ENCODE measurements at places on chromosomes 4 and X.

DNA sequence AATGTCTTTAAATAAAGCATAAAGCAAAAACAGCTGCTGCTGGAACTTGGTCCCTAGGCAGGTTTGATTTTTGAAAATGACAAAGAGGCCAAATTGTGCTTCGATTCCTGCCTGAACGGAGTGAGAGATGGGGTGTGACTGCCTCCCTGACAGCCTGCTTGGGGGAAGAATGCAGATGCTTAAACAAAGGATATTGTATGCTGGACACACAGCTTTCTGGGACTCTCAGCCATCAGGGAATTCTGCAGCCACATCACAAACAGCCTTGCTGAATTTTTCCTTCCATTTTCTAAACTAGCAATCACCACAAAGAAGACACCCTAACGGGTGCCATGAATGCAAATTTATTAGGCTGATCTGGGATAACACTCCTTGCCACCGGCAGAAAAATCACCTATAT lies 83.9 kb upstream of the CPEB2 start:
- H3K27ac ChIP-seq = no peak overlapping the region
- H3K27me3 ChIP-seq = no peaks in the 10 kb centered on the region
- peaks cover 12% of the 10 kb centered on the region for H3K4me1 ChIP-seq
- no peak for DNase-seq
- no peaks in the 10 kb centered on the region for H3K36me3 ChIP-seq

DNA sequence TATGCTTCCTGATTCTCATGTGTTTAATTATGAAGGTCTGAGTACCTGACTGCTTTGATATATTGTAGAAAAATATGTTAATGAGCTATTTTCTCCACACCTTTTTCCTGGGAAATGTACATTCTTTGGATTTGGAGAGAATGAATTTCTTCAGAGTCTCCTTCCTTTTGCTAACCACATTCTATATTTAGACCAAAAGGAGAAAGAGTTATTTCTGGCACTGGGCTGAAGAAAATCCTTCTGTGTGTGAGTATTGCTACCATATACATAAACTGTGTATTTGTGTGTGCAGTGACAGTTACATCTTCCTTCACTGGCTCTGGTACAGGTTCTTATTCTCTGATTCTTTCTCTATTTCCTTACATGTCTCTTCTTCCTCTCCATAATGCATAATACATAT lies 44.5 kb upstream of the PGRMC2 start:
- H3K4me3 ChIP-seq = no peak overlapping the region
- no peaks in the 10 kb centered on the region for H3K36me3 ChIP-seq
- H3K27me3 ChIP-seq = no peaks in the 10 kb centered on the region
- no peak for DNase-seq
- no peak overlapping the region for H3K27ac ChIP-seq

DNA sequence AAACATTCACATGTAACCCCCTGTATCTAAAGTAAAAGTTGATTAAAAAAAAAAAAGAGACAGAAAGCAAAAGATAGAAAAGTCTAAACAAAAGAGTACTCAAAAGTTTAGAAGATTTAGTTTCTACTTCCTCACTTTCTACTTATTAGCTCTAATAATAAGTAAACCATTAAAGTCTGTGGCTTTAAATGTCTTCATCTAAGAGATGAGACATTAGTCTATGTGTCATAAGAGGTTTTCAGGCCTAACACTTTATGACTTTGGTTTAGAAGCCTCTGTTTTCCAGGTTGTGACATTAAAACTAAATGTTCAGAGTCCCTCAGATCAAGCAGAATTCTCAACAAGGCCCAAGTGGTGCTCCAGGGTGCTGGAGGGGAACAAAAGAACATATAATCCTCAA lies 42.2 kb upstream of the GUCY1A1 start:
- H3K36me3 ChIP-seq = no peaks in the 10 kb centered on the region
- no peak overlapping the region for H3K4me3 ChIP-seq
- H3K27me3 ChIP-seq = no peaks in the 10 kb centered on the region
- no peaks in the 10 kb centered on the region for H3K4me1 ChIP-seq
- no peak for DNase-seq

DNA sequence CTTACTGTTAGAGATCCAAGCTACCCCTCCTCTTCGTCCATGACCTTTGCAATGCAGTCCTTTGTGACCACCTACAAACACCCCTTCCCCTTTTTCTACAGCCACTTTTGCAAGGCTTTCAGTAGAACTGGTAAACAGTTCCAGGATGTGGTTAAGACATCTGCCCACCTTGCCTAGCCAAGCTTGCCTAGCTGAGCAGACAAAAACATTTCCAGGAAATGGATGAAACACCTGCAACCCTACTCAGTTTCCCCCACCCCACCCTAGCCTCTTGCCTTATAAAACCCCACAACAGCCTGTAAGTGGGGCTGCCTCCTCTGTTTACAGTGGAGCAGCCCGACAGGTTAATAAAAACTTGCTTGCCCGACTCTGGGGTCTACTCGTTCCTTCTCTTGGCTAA lies 133.8 kb downstream of the ZC4H2 start:
- no peaks in the 10 kb centered on the region for H3K4me1 ChIP-seq
- no peak for DNase-seq
- H3K27me3 ChIP-seq = no peaks in the 10 kb centered on the region
- no peaks in the 10 kb centered on the region for H3K36me3 ChIP-seq

DNA sequence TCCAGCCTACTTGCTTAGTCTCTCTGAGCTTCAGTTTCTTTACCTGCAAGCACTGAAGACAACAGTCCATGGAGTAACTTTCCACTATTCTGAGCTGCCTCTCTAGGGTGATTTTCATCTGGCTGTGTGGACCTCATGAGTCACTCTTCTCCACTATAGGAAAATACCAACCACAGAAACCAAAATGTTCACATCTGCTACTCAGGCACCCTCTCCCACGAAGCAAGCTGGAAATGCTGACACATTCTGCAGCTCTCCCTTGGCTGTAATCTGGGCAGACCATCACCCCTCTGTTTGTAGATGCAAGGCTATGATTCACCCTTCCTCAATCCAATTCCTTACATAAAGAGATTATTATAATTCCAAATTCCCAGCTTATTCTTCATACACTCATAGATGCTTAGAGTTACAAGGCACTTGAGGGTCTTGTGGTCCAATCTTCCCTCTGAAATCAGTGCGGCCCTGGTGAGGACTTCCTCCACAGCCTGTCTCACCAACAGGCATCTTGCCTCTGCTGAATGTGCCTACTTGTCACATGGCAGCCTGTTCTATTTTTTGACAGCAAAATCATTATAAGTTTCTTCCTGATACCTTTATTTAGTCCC lies 97.0 kb upstream of the LNX1 start:
- no peaks in the 10 kb centered on the region for H3K4me1 ChIP-seq
- H3K36me3 ChIP-seq = no peaks in the 10 kb centered on the region
- DNase-seq = no peak
- no peaks in the 10 kb centered on the region for H3K27me3 ChIP-seq
- H3K27ac ChIP-seq = no peak overlapping the region
- no peak overlapping the region for H3K4me3 ChIP-seq

- H3K27me3 ChIP-seq = no peaks in the 10 kb centered on the region
- H3K27ac ChIP-seq = no peak overlapping the region
- H3K4me3 ChIP-seq = no peak overlapping the region
- H3K36me3 ChIP-seq = no peaks in the 10 kb centered on the region
- no peak for DNase-seq
These were observed 12.4 kb upstream of the NKX1-1 start for GRCh38 chr4:1418494-1419285.

DNA sequence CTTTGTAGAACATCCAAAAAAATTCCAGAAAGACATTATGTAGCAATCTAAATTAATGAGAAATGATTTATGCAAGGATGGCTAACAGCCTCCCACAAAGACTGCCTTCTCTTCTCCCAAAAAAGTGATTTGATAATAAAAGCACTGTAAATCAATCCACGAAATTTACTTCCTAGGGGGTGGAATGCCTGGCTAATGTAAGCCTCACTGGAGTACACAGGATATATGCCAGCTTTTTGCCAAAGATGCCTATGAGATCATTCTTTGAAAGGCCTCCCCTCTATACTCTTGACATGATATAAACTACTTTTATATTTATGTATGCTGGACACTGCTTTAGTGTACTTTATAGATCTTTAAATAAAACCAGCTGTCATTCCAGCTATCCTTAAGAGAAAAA lies 211.1 kb downstream of the ADAMTS3 start:
- no peaks in the 10 kb centered on the region for H3K4me1 ChIP-seq
- no peak overlapping the region for H3K4me3 ChIP-seq
- H3K27me3 ChIP-seq = no peaks in the 10 kb centered on the region
- no peak overlapping the region for H3K27ac ChIP-seq
- no peak for DNase-seq

GRCh38 chr4:2306773-2307410 lies 45.0 kb upstream of the MXD4 start:
- no peaks in the 10 kb centered on the region for H3K27me3 ChIP-seq
- no peak overlapping the region for H3K4me3 ChIP-seq
- no peak for DNase-seq
- H3K4me1 ChIP-seq = no peaks in the 10 kb centered on the region
- no peaks in the 10 kb centered on the region for H3K36me3 ChIP-seq

GRCh38 chr4:78149751-78150542 lies 92.8 kb downstream of the FRAS1 start:
- DNase-seq = no peak
- no peak overlapping the region for H3K4me3 ChIP-seq
- no peaks in the 10 kb centered on the region for H3K27me3 ChIP-seq
- H3K27ac ChIP-seq = no peak overlapping the region
- no peaks in the 10 kb centered on the region for H3K36me3 ChIP-seq

DNA sequence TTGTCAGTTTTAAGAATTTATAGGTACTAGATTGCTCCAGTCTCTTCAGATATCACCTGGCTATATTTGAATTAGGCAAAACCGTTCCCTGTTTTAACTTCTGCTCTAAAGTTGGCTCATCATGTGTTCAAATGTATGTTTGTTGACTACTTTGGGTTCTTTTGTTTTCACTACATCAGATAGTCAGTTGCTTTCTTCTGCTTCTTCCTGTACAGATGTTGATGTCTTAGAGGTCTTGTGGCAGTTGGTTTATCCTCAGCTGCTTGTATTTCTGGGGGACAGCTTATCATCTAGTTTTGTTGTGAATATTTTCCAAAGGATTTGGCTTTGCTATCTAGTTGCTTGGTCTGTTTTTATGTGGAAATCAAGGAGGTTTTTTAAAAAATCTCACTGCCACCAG lies 28.0 kb downstream of the TBC1D19 start:
- no peaks in the 10 kb centered on the region for H3K27me3 ChIP-seq
- no peaks in the 10 kb centered on the region for H3K4me1 ChIP-seq
- H3K27ac ChIP-seq = no peak overlapping the region
- no peak overlapping the region for H3K4me3 ChIP-seq

DNA sequence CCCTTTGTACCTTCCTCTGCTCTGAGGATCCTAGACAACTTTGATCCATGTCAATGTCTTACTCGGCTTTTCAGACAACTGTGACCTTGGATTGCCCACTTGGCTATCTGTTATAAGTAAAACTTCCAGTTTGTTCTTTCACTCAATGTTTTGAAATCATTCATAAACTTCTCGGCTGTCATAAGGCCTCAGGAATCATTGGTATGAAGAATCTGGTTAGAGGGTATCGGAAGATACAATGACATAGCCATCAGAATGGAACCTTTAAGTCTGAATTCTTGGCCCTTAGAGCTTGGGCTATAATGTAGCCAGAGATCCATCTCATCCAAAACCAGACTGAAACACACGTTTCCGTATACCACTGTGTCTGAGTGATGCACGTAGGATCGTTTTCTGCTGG lies 59.0 kb upstream of the WDR1 start:
- no peaks in the 10 kb centered on the region for H3K27me3 ChIP-seq
- no peak overlapping the region for H3K4me3 ChIP-seq

DNA sequence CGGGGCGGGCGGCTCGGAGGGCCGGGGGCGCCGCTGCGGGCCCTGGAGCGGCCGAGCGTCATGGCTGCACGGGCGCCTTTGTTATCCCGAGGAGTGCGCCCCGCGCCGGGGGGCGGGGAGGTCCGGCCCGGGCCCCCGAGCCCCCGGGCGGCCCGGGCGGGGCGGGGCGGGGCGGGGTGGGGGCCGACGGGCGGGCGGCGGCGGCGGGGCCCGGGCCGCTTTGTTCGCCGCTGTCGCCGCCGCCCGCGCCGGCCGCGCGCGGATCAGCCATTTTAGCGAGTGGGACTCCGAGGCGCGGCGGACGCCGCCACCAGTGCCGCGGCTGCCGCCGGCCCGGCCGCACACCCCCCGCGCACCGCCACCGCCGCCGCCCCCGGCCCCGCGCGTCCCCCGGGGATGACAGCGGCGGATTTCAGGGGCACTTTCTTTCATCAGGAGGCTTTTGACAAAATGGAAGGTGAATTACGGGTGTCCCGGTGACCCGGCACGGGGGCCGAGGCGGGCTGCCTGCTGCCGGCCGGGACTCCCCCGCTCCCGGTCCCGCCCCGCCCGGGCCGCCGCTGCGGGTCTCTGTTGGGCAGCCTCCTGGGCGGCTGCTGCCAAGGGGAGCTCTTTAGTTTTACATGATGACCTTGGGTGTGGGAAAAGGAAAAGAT lies 1.2 kb downstream of the HMGB3 start:
- no peaks in the 10 kb centered on the region for H3K27me3 ChIP-seq
- DNase-seq = no peak
- peaks cover 15% of the 10 kb centered on the region for H3K4me1 ChIP-seq
- no peak overlapping the region for H3K27ac ChIP-seq

DNA sequence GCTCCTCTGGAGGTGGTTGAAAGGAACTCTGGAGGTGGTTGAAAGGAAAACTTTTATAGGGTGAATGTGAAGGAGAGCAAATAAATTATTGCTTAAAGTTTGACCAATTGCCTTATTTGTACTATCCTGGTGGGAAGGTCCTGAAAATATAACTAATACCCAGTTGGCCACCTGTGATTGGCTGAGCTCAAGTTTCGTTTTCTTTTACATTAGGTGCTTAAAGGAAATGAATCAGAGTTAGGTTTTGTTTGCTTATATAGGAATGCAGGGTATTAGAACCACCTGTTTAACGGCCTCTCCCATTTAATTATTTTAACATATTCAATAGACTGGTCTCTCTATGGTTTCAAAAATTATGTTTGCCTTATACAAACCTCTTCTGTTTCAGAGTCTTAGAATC lies 497.6 kb downstream of the PRR32 start:
- H3K36me3 ChIP-seq = no peaks in the 10 kb centered on the region
- no peaks in the 10 kb centered on the region for H3K4me1 ChIP-seq
- DNase-seq = no peak
- H3K4me3 ChIP-seq = no peak overlapping the region
- H3K27ac ChIP-seq = no peak overlapping the region

- H3K27me3 ChIP-seq = peaks cover 37% of the 10 kb centered on the region
- H3K4me1 ChIP-seq = no peaks in the 10 kb centered on the region
- no peaks in the 10 kb centered on the region for H3K36me3 ChIP-seq
- H3K4me3 ChIP-seq = no peak overlapping the region
- H3K27ac ChIP-seq = no peak overlapping the region
- DNase-seq = no peak
These were observed 12.7 kb downstream of the CPZ start for GRCh38 chr4:8605289-8605688.

Data from esophagus squamous epithelium (tissue), 5 donors.